Stimulated activated memory B cell treated with anti-CD40 and anti-IgM and Interleukin-4, amounts not matched to agents 10 μg/mL and 1 μg/mL and 100 μg/mL, for 72 hours (primary cell): ENCODE measurements at places on chromosomes 2 and 18.

DNA sequence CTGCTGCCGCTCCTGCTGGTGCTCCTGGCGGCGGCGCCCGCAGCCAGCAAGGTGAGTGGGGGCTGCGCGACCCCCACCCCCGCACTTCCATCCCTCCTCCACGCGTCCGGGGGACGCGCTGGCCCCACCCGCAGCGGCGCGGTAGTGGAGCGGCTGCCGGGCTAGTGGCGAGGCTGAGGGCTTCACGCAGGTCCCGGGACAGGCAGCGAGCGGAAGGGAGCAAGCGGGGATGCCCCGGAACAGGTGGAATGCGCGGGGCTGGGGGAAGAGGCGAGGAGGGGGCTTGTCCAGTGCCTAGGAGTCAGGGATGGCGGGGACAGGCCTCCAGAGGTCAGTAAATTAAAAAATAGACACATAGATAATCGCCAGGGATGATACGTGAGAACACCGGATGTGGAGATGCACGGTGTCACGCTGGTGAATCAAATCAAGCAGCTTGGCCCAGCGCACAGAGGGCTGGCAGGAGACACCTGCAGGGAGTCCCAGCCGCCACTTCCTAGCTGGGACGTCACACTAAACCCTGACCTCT is 403 bp downstream of the COL4A3 start:
- peak; percentile 80 for ATAC-seq

- ATAC-seq = no peak
Observed at GRCh38 chr2:202824901-202825300, 46.7 kb downstream of the ICA1L start.

DNA sequence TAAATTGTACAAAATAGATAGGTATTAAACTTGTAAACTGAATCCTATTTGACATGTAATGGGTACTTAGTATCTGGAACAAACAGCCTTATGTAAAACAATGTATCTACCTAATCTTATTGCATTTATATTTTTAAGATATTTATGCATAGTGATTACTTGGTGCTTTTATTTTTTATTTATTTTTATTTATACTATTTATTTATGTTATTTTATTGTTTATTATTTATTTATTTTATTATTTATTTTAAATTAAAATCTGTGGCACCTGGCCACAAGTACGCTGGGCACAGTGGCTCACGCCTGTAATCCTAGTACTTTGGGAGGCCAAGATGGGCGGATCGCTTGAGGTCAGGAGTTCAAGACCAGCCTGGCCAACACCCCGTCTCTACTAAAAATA is 26.9 kb downstream of the MRO start:
- ATAC-seq = no peak

DNA sequence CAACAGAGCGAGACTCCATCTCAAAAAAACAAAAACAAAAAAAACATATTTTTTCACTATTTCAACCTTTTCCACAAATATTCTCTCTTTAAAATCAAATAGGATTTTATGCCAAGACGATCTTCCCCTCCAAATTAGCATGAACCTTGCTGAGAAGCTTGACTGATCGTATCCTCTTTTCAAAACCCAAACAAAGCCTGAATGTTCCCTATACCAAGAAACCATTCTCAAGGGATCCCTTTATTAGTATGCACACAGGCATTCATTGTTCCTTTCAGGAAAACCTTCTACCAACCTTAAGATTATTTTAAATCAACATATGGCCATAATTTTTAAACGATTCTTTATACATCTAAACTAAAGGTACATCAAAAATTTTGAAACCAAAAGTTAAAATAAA is 6.3 kb downstream of the SPIRE1 start:
- ATAC-seq = no peak

GRCh38 chr2:235910067-235910466 is 258.1 kb downstream of the GBX2 start:
- no peak for ATAC-seq
